Iris pigment epithelial cell (primary cell): ENCODE measurements at places on chromosomes 1 and 21.

- DNase-seq = no peak
Observed at GRCh38 chr1:29953961-29954360, 717.6 kb downstream of the PTPRU start.

DNA sequence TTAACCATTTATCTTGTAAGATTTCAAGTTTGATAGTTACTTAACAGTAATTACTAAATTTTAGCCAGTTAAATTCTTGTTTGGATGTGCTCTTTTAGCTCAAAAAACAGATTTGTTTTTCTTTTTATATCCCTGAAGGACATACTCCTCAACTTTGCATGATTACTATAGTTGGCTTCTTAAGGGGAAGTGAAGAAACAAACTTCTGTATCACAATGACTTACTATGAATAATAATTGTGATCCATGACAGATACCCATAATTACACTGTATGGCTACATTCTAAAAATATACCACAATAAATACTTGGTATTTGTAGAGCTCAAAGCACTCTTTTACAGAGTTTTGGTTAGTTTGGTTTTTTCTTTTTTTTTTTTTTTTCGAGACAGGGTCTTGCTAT, 55.8 kb downstream of the IARS2 start:
- no peak for DNase-seq

DNA sequence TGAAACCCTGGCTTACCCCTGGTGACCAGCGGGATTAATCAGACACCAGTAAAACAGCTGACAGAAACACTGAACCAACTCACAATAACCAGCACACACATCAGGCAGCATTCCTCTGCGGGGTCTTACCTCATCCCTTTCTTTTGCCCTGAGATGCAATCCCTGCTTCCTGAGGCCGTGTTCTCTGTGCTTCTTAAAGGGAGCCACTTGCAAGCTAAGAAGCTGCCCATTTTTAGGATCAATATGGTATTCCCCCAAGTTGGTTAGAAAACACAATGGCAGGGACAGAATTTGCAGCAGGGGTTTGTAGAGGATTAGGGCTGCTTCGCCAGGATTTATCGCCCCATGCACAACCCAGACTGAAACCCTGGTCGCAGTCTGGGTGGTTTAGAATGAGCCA, 74.7 kb upstream of the OLIG2 start:
- DNase-seq = no peak

DNA sequence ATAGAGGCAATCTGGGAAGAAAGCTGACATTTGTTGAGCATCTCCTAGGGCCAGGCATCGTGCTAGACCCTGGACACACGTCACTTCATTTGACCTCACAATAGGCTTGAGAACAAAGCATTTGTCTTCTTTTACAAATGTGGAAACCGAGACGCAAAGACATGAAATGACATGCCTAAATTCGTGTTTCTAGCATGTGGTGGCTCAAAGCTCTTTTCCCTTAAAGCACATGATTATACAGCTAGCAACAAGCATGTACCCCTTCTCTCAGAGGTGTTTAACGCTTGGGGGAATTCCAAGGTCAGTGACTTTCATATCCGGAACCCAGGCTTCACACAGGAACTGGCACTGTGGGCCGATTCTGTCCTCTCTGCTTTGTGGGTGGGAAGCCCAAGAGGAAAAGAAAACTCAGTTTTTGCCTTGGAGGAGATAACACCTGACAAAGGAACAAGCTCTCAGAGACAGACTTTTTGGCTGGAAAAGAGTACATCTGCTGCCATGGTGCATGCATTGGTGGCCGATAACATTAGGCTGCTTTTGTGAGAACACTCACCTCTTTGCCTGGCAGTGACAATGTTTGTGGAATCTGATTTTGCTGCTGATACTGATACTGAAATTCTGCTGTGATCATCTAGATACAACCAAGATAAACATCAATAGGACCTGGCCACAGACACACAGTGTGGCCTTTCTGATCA, 15.4 kb upstream of the CD2 start:
- no peak for DNase-seq

GRCh38 chr1:172085317-172085716, 244.0 kb downstream of the DNM3 start:
- DNase-seq = no peak

GRCh38 chr1:88890791-88891317, 513 bp downstream of the GTF2B start:
- peak; percentile 45 for DNase-seq

DNA sequence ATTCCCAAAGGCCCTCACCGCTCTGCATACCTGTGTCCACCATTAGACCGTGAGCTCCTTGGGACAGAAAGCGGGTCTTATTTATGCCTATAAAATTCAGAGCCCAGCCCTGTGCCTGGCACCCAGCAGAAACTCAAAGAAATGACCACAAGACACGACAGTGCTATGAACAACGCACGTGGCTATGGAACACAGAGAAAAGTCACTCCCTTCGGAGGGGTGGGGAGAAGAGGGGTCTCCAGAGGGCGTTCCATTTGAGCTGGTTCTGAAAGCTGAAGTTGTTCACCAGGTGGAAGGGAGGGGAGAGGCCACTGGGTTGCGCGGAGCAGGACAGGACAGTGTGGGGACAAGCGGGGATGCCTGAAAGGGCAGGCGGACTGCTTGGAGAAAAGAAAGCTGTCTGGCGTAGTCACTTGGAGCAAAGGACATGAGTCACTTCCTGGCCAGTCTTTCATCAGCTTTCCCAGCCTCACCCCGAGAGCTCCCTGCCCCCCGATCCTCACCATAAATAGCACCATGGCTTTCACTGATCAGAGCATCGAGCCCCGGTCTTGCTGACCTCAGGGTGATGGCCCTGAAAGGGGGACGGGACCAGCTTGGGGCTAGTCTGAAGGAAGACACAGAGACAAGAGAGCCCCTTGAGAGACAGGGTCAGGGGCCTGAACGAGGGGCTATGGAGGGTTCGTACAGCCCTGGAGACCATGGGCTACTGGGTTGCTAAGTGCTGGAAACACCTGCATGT, 28.5 kb downstream of the ECE1 start:
- peak; percentile 96 for DNase-seq

- no peak for DNase-seq
Observed at GRCh38 chr1:28450561-28450960, 55.3 kb upstream of the RCC1 start.

- DNase-seq = no peak
Observed at GRCh38 chr1:242745079-242745478, 220.6 kb upstream of the PLD5 start.
